Tibial nerve (tissue), 4 donors: ENCODE measurements at places on chromosomes 6 and 20. TPM values are rescaled to one million over a fixed set of nuclear protein-coding genes. Genes with fewer than 3 reads are reported as not detected.

- DNase-seq: no peak
Observed at GRCh38 chr6:147212622-147213021, 8.4 kb downstream of the STXBP5 start.

- no peak for DNase-seq
Observed at GRCh38 chr20:51402201-51402600, 140.3 kb downstream of the NFATC2 start.

DNA sequence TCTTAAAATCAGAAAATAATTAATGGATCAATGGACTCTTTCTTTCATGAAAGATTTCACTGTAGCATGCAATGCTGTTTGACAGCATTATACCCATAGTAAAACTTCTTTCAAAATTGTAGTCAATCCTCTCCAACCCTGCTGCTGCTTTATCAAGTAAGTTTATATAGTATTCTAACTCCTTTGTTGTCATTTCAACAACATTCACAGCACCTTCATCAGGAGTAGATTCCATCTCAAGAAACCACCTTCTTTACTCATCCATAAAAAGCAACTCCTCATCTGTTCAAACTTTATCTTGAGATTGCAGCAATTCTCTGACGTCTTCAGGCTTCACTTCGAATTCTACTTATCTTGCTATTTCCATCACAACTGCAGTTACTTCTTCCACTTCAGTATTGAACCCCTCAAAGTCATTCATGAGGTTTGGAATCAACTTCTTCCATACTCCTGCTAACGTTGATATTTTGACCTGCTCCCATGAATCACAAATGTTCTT, 26.4 kb upstream of the BACH2 start:
- DNase-seq: no peak

TBX18 gene
- total RNA-seq: 31.8 TPM
